ENCODE measurements at places on chromosomes 6 and 20.

DNA sequence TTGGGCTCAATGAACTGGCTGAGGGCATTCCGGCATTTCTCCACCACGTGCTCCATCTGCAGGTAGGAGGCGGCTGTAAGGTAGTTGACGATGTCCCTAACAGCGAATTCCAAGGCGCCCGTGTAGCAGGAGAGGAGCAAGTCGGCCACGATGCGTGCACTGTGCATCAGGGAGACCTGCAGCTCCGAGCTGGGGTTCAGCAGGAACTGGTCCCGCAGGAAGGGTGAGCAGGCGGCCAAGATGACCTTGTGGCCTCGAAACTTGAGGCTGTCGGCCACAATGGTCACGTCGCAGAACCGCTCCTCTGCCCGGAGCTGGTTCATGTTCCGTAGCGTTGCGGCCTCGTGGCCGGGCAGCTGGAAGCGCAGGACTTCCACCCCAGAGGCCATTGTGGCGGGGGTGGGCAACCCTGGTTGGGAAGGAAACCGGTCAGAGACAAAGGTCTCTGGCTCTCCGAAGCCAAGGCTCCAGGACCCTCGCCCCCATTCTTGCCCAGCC, 920 bp downstream of the ZBTB12 start:
- DNase-seq = no peak

GRCh38 chr6:3229566-3230178, 2.2 kb upstream of the TUBB2B start:
- peak; percentile 42 for DNase-seq

DNA sequence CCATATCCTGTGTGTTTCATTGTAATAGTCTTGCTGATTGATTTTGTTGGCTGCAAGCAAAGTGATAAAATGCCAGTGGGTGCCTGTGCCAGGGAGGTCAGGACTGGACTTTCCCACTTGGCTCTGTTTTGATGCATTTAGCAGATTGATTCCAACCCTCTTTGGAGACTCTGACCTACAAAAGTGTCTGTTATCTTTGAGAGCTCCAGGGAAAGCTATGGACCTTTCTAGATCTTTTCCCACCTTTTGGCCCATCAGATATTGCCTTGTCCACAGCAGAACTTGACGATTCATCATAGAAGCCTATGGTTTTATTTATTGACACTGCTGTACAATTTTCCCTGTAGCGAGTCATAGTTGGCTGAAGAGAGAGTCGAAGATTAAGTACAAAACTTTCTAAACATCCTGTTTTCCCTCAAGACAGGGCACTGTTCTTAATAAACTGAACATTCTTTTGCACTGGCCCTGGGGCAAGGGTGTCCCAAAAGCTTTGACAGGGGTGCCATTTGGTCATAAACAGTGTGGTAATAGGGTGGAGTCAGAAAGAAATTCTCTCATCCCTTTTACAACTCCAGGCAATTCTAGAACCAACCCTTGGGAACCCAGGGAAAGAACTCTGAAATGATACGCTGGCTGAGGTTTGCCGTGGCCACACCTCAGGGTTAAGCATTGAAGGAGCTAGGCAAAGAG, 53.7 kb downstream of the E2F3 start:
- no peak for DNase-seq

- DNase-seq = no peak
These were observed 5.1 kb downstream of the CCR6 start for GRCh38 chr6:167127785-167128531.

GRCh38 chr6:138563650-138564049, 64.4 kb upstream of the NHSL1 start:
- DNase-seq = no peak

GRCh38 chr6:70551566-70551965, 15.2 kb upstream of the SDHAF4 start:
- DNase-seq = no peak

DNA sequence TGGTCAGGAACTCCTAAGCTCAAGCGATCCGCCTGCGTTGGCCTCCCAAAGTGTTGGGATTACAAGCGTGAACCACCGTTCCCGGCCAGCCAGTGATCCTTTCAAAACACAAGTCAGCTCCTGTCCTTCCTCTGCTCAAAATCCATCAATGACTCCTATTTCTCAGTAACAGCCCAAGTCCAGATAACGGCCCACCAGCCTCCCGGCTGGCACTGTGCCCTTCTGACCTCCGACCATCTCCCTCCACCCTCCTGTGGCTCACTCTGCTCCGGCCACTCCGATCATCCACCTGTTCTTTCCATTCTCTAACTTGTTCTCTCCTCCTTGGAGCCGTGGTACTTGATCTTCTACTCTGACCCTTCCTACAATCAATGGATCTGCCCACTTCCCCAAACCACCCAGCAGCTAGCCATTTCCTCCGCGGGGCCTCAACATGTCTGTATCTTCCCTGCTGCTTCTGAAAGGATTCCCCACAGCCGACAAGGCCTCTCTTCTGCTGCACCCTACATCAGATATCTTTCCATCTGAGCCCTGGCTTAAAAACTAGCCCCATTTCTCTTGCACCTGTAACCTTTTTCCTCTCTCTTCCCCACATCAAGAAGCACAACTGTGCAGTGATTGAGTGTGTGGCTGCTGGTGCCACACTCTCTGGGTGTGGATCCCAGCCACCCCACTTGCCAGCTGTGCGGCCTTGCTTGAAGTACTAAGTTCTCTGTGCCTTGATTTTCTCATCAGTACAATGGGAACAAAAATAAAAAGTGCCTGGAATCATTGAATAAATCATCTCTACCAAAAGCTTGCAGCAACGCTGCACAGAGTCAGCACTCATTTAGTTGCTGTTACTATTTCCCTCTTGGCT, 6.1 kb upstream of the ZMYND8 start:
- no peak for DNase-seq

DNA sequence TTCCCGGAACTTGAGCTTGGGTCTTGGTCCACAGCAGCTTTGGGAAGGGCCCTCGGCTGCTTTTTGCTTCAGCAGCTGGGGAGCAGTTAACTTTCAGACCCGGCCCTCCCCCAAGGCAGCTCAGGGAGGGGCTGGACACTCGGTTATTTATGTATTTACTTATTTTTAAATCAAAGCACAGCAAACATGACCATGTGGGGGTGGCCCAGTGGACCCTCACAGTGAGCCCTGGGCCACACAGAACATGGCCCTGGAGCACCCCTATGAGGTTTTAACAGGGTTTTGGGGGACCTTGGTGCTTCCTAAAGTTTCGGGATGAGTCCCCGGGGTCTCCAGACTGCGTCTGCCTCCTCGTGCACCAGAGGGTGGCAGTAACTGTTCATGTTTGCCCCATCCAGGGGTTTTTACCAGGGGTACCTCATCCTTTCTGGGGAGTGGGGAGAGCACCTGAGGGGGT, 26.6 kb upstream of the NPBWR2 start:
- no peak for DNase-seq

GRCh38 chr20:3471397-3472021, 691 bp downstream of the ATRN start:
- no peak for DNase-seq

DNA sequence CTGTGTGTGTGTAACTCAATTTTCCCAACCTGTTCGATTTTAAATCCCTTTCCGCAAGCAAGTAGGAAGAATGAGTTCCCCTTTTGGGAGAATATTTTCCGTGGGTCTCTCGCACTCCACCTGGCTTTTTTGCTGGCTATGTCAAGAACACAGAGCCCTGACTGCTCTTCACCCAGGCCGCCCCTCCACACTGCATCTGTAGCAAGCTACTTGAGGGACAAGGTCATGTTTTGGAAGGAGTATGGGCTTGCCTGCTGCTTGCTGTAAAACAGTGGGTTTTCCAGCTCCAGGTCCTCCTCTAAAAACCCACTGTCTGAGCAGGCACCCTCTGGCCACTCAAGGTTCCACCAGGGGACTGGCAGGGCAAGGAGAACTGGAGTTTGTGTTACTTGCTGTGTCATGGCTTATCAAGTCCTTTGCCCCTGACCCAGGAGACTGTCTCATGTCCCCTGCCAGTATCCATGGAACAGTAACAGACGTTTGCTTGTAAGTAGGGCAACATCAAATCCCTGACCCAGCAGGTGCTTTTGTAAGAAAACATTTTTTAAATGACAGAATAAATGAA, 35.5 kb upstream of the SYNJ2 start:
- no peak for DNase-seq

DNA sequence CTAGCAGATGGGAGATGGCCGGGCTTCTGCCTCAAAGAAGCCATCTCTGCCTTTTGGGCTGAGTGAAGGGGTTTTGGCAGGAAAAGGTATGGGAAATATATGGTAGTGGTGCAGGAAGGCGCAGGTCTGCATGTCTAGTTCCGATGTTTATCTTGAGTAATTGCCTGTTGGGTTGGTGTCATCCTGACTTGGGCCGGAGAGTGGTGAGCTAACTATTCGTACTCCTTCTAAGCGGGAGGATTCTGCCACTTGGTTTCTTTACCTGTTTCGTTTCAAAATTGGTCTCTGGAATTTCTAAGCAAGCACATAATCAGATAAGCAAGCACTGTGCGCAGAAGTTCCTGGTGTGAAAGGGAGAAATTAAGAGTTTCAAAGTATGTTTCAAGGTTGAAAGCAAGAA, 229.6 kb downstream of the SAMD5 start:
- no peak for DNase-seq

DNA sequence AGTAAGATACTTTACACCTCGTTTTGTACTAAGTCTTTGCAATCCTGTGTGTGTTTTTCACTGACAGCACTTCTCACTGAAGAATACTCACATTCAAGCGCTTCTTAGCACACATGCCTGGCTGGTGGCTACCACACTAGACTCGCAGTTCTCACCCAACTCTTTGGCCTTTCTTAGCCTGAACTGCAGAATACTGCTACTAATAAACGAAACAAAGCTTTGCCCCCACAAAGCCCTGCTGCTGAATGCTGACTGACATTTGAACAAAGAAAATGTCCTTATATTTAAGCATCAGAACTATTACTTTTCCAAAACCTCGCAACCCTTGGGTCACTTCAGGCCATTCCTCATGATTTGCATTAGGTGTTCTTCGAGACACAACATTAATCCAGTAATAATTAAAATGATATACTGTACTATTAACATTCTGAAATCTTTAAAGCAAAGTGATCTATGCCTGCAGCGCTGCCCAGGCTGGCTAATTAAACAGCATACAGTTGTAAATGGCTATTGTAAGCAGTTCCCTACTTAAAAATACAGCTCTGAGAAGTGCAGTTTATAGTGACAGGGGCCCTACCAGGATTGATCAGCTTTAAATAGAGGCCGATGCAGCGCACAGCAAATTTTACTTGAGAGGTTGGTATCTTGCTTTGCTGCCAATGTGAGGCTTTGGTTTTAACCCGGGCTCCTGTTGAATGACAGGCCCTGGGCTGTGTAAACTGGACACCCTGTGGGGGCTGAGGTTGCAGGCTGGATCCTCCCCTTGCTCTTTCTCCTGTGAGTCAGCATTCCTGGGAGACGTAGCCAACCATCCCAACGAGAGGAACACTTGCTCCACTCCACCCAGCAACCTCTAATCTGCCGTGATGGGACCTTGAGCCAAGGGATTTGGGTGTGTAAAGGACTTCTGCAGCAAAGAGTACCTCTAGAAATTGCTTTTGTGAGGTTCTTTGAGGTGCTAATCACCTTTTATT, 899.0 kb downstream of the TFAP2A start:
- DNase-seq = peak; percentile 93

- no peak for DNase-seq
These were observed 66.1 kb downstream of the SYNE1 start for GRCh38 chr6:152571089-152571488.
